Activated T-cell treated with anti-CD3 and anti-CD28 coated beads for 1 hour (primary cell): ENCODE measurements at places on chromosomes 5 and 9.
A peak's percentile ranks its signal among the peaks of the same experiment; 100 is the strongest.

GRCh38 chr5:136811086-136811485, 445.7 kb upstream of the TRPC7 start:
- DNase-seq: no peak

DNA sequence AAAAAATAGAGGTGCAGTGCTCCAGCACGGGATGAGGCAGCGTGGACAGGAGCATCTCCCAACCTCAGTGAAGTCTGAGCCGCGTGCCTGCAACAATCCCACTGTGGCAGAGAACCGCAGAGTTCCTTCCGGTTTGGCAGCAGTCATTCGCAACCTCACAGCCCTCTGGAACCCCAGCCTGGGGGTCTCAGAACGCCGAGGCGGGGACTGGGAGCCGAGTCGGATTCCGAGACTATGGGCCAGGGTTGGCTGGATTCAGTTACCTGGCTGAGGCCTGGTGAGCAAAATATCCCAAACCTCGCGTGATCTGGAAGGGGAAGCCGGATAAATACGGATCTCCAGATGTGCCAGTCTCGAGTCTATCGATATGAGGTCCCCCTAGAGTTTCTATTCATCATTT, 27.0 kb downstream of the CDKN2A start:
- DNase-seq: no peak

GRCh38 chr5:59335544-59335943, 558.0 kb downstream of the PDE4D start:
- no peak for DNase-seq

GRCh38 chr9:79575547-79575946, 3.8 kb downstream of the TLE4 start:
- no peak for DNase-seq

- DNase-seq: no peak
Measured at GRCh38 chr9:92704528-92704927, 34.6 kb upstream of the IPPK start.

DNA sequence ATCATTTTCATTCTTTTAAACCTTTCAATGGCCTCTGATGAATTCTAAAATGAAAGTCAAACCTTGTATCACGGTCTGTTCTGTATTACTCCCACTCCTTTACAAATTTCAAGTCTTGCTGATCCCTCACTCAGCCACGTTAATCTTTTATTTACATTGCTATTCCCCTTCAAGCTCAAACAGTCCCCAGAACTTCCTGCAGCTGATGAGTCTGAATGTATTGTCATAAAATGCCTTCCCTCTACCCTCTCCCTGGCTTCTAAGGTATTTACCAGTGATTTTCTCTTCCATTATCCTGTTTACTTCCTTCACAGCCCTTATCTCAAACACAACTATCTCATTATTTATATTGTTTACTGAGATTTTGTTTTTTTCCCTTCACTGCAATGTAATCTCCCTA, 562.3 kb upstream of the C9orf72 start:
- DNase-seq: no peak

GRCh38 chr5:62007457-62007856, 298.5 kb upstream of the KIF2A start:
- no peak for DNase-seq

DNA sequence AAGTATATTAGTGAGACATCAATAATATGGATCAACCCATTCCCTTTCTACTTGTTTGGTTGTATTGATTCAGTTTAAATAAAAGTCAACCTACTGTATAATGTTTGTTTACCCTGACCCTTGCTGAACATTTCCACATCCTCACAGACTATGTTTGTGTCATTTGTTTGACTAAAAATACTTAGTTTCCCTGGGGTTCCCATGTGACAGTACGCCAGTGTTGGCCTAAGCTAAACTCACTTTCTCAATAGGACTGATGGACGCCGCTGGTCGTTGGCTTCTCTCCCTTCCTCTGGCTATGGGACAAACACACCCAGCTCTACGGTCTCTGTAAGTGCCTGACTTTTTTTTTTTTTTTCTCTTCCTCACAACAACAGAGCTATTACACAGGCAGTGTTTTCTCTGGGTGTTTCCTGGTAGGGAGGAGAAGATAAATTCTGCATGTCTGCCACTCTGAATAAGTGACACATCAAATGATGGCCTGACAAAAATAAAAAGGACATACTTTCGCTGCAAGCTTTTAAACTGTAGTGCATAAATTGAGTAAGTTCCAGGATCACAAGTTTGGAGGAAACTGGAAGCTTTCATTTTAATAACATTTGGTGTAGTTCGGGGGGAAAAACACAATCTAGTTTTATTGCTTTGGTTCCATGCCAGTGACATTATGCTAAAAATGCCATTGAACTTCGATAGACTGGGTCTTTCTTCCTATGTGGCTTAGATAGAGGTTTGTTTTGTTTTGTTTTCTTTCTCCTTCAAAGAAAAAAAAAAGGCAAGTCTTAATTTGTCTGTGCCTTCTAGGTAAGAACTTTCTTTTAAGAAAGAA, 101.0 kb downstream of the CD180 start:
- no peak for DNase-seq

GRCh38 chr5:172593306-172593705, 47.8 kb upstream of the NEURL1B start:
- no peak for DNase-seq

- DNase-seq: peak; percentile 32
Measured at GRCh38 chr9:4987961-4988421, 2.9 kb downstream of the JAK2 start.

GRCh38 chr9:99511723-99512122, 289.6 kb downstream of the SEC61B start:
- no peak for DNase-seq
